ENCODE measurements at places on chromosomes 7 and 10. TPM values are rescaled to one million over a fixed set of nuclear protein-coding genes. Genes with fewer than 3 reads are reported as not detected.

- no peak for DNase-seq
Measured at GRCh38 chr7:129801882-129802281, 150.9 kb downstream of the UBE2H start.

DNA sequence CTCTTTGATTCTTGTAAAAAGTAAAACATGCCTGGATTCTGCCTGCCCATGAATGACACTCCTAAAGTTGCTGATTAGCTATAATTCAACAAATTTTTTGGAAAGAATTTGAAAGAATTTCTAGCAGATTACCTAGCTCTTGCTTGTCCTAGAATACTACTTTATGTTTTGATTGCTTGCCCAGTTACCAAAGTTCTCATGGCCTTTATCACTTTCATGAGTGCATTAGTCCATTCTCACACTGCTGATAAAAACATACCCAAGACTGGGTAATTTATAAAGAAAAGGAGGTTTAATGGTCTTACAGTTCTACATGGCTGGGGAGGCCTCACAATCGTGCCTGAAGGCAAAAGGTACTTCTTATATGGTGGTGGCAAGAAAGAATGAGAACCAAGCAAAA is 1137.3 kb downstream of the SORCS1 start:
- no peak for DNase-seq

GRCh38 chr7:5428478-5429252 is 5.0 kb upstream of the TNRC18 start:
- peak; percentile 79 for DNase-seq

DNA sequence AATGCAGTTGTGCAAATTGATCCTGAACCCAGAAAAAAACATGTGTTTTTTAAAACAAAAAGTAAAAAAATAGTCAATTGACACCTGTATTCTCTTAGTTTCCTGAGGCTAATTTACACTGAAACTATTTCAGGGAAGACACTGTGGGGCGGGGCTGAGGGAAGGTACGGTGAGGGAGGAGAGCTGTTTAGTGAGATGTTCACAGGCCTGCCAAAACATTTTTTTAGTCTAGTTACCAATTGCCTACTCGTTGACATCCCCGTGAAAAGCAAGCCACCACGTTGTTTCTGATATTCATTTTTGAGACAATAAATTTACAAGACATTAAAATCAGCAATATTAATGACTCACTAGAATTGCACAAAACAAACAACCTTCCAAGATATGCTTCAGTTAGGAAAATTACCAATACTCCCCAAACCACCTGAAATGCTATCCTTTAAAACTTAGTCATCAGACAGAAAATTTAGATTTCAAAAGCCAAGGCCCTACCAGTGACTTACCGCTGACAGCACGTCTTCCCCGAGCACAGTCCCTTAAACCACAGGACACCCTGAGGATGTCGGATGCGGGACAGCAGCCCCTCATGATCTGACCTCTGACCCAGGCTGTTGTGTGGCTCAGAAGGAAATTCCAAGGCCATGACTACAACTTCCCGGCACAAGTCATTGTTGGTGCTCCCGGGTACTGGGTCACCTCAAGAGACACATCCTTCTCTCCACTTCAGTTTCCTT is 279.2 kb downstream of the PRPF18 start:
- DNase-seq = no peak

ADAP1 gene
- total RNA-seq = 6.1 TPM

- no peak for DNase-seq
Measured at GRCh38 chr10:112977426-112977898, 27.4 kb downstream of the TCF7L2 start.

GRCh38 chr7:7570584-7570983 is 3.9 kb downstream of the MIOS start:
- DNase-seq = no peak

GRCh38 chr10:101920546-101920945 is 76.9 kb upstream of the KCNIP2 start:
- DNase-seq = no peak

- no peak for DNase-seq
Measured at GRCh38 chr10:88158526-88159122, 295.2 kb downstream of the PTEN start.

DNA sequence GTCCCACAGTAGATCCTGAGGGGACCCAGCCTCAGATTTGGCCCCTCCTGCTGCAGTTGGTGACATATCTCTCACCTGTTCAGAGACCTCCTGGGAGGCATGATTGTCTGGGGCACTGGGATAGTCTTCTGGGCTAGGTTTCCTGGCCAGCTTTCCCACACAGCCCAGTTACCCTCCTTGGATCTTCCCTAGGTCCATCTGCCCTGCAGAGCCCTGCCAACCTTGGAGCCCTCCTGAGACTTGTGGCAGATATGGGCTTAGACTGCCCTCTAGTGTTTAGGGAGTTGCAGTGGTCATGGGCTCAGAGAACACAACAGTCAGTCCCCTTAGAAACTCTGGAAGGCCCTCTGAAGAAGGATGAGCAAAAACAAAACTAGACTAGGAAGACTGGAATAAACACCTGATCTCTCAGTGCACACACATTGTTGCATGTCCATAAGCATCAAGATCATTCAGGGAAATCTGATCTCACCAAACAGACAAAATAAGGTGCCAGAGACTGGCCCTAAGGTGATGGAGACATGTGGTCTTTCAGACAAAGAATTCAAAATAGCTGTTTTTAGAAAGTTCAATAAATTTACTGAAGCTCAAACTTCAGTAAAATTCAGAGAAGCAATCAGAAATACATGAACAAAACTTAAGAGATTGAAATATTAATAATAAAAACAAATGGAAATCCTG is 324.6 kb downstream of the ATRNL1 start:
- DNase-seq = peak; percentile 53

GRCh38 chr7:12519682-12520009 is 50.9 kb upstream of the SCIN start:
- no peak for DNase-seq

DNA sequence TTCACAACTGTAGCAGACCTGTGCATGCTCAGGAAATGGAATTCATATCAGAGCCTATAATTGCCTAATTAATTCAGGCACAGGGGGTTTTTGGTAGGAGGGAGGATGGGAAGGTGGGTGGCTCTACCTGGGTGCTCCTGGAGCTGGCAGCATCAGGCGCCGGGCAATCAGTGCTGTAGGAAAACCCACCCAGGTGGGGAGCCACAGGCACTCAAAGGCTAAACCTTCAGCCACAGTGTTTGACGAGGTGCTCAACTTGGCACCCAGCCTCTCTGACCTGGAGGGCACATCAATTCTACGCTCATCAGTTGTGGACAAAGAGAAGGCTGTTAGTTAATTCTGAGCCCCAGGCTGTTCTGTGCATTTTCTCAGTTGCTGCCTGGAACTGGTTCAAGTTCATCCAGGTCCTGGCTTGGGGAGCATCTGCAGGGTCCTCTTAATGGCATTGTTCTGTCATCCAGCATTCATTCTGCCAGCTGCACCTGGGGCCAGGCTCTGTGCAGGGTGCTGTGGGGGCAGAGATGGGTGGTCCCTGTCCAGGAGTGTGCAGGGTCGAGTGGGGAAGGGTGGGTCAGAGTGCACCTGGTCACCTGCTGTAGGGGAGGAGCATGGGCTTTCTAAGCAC is 54.1 kb upstream of the NPTX2 start:
- DNase-seq = no peak

GRCh38 chr7:139339698-139340036 is 1.5 kb upstream of the FMC1 start:
- DNase-seq = peak; percentile 13

GRCh38 chr7:99422186-99422585 is 13.4 kb downstream of the BUD31 start:
- DNase-seq = no peak

- no peak for DNase-seq
Measured at GRCh38 chr10:53702489-53702888, 929.9 kb upstream of the MBL2 start.

All from testis (tissue), 5 donors.